ENCODE measurements at places on chromosomes 5 and 9.

GRCh38 chr9:5571629-5572232, 57.2 kb upstream of the RIC1 start:
- DNase-seq: no peak

DNA sequence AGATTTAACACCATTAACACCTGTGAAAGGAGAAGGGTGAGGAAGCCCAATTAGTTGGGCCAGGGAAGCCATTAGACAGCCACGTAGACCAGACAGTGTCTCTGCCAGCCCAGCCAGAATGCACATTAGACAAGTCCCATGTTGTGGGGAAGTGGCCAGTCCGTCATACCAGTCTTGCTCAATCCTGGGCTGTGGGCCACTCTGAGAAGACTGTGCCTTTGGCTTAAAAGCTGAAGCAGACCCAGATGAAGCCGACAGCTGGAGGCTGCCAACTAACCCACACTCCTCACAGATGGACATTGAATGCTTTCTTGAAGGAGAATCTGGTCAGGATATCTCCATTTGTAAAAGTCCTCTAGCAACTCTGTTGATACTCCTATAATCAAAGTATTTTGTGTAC, 128.5 kb downstream of the CHSY3 start:
- no peak for DNase-seq

GRCh38 chr5:7904170-7904569, 35.2 kb downstream of the MTRR start:
- DNase-seq: peak; percentile 52

DNA sequence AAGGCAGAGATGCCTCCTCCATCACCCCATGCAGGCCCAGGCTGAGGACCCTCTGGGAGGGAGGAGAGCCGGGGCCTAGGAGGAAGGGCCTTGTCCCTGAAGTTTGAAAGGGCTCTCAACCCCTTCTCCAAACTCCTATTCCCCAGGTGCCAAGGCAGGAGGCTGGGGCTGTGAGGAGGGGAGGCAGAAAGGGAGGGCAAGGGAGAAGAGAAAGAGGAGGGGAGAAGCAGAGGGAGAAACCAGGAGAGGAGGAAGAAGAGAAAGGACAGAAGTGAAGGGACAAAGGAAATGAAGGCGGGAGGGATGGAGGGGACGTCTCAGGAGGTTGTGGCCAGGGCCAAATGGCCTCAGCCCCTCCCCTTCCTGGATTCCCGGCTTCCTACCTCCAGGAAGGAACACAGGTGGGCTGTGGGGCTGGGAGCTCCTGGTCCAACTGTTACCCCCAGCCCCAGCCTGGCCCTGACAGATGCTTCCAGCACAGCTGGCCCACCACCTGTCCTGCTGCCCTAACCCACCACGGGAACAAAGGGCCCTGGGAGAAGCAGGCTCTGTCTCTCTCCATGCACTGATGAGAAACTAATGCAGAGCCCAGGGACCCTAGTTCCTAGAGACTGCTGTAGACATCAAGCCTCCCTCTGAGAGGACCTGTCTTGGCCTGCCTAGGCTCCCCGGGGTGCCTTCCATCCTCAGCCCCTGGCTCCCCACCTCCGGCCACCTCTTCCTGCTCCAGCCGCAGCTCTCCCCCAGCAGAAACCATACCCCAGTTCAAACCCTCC, 3.5 kb downstream of the DBN1 start:
- no peak for DNase-seq

- no peak for DNase-seq
These were observed 142.0 kb downstream of the RORB start for GRCh38 chr9:74639112-74639511.

GRCh38 chr5:33227746-33228145, 213.0 kb upstream of the TARS1 start:
- peak; percentile 60 for DNase-seq

GRCh38 chr5:142350021-142350420, 25.2 kb upstream of the SPRY4 start:
- no peak for DNase-seq

DNA sequence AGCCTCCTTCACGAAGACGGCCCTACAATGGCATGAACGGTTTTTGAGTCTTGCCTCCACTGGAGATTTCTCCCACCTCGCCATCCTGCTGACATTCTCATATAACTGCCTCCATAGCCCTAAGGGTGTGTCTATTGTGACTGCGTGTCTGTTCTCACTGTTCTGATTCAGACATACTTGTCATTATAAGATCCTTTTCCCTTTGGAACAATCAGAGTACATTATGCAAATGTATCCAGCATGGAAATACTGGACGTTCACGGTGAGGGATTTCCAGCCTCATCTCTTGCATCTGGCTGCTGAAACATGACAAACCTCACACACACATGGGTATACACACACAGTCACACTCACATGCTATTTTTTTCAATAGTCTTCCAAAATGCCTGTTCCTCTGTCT, 402.1 kb downstream of the DIRAS2 start:
- DNase-seq: no peak

DNA sequence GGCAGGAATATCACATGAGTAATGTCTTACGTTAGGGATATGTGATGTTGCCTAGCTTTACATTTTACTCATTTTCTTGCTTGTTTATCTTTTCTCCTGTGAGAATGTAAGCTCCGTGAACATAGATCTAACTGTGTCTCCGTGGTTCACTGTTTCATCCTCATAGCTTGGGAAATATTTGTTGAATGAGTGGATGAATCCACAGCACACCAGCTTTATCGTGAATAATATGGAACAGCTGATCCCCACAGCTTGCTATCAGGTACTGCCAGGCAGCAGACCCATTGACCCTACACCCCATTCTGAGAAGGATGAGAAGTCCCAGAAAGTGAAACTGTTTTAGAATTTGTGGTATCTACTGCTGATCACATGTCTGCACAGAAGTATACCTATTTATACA, 106.8 kb upstream of the FBN2 start:
- DNase-seq: peak; percentile 37

DNA sequence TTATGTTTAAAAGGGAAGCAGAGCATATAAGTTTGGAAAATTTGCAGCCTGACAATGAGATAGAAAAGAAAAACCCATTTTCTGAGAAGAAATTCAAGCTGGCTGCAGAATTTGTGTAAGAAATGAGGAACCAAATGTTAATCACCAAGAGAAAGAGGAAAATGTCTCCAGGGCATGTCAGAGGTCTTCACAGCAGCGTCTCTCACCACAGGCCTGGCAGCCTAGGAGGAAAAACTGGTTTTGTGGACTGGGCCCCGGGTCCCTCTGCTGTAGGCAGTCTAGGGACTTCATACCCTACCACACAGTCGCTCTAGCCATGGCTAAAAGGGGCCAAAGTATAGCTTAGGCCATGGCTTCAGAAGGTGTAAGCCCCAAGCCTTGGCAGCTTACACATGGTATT, 32.1 kb upstream of the HSD17B4 start:
- no peak for DNase-seq

DNA sequence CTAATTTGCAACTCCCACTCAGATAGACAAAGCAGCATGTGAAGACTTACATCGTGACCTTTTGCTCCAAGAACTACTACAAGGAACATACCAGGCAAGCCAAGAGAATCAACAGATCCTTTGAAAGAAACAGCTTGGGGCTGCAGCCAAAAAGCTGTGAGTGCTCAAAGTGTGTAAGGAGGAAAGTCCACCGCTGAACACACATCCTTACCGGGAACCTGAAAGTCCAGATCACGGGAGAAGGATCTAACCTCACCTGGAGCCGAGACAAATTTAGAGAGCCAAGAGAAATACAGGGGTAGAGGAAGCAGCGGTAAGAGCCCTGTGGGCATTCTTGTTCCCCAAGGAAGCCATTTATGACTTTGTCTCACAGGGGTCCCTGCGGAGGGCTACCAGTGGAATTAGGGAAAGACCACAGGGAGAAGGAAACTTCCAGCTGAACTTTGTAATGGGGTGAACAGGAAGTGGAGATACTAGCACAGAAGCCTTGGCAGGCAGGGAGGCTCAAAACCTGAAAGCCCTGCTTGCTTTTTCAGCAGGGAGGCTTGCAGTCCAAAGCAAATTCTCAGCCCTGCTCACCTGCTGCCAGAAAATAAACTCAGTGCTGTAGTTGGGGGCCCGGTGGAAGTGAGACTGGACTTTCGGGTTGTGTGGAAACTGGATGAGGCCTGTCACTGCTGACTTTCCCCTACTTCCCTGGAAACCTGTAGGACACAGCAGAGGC, 350.2 kb downstream of the DTWD2 start:
- no peak for DNase-seq

DNA sequence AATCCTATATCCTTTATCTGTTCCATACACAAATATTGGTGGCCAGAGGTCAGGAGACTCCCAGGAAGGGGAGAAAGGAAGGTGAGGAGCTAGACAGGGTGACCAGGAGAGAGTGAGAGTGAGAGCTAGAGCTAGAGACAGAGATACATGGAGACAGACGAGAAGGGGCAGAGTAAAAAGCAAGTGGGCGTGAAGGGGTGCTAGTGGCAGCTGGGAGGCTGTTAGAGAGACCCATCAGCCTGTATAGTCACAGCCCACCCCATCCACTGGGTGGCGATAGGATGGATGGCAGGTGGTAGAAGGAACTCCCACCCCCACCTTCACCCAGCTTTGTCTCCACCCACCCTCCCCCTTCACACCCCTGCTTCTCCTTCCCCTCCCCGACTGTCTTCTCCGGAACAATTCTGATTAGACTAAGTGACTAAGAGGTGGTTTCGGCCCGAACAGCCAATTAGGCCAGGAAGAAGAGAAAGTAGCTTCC, 32.8 kb downstream of the PCDH1 start:
- DNase-seq: peak; percentile 35

DNA sequence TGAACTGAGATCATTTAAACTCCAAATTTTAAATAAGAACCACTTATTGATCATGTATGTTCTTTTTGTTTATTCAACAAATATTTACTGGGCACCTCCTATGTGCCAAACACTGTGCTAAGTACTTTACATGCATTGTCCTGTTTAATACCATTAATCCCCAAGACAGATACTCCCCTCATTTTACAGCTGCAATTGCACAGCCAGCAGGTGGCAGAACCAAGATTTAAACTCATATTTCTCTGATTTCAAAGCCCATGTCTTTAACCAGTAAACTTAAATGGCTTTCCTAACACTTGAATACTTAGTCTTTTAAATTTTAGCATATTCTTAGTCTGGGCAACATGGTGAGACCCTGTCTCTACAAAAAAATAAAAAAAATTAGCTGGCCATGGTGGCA, 43.4 kb upstream of the KIAA1958 start:
- peak; percentile 58 for DNase-seq

DNA sequence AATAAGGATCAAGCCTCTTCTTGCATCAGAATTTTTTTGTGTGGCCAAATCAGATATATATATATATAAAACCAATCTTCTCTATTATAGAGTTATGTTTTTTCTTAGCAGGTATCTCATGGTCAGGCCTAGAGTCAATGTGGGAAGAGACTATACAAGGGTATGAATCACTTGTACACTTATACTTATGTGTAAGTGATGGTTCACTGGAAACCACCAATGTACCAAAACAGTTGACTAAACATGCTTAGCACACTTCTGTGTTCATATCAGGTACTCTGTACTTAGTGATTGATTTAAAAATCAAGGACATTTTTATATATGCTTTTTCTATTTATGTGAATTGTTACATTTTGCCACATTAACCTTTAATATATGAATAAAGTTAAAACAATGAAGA, 92.6 kb downstream of the CWC27 start:
- DNase-seq: no peak
